ENCODE measurements at places on chromosomes 13 and 19.

GRCh38 chr13:114076329-114077090, 55.9 kb downstream of the RASA3 start:
- DNase-seq, result no peak

DNA sequence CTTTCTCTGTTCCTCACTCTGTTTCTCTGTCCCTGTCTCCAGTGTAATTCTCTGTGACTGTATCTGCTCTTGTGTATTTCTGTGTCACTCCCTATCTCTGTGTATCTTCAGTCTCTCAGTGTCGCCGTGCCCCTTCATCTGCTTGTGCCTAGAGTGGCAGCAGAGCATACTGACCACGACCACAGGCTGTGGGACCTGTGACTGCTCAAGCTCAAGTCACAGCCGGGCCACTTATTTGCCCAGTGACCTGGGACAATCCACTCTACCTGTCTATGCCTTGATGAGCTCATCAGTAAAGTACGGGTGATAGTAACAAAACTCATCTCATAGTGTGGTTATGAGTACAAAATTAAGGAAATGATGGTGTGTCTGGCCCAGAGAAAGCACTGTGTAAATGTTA, 8.7 kb downstream of the TMEM147 start:
- DNase-seq, result no peak

GRCh38 chr13:66835040-66835628, 395.0 kb downstream of the PCDH9 start:
- no peak for DNase-seq

GRCh38 chr19:13023656-13024055, 28.4 kb downstream of the NFIX start:
- no peak for DNase-seq

GRCh38 chr13:50599927-50600326, 243.6 kb downstream of the DLEU7 start:
- DNase-seq, result no peak

GRCh38 chr13:46565808-46566750, 13.1 kb downstream of the LRCH1 start:
- no peak for DNase-seq

DNA sequence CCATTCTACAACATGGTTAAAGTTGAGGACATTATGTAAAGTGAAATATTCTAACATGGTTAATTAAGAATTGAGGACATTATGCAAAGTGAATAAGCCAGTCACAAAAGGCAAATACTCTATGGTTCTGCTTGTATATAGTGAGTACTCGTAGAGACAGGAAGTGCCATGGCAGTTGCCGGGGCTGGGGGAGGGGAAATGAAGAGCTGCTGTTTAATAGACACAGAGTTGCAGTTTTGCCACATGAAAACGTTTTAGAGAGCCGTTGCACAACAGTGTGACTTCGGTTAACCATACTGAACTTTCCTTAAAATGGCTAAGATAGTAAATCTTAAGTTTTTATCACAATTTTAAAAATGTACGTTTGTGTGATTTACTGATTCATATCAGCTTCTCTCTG, 176.9 kb downstream of the SHISA2 start:
- DNase-seq, result no peak

GRCh38 chr19:56316728-56317127, 2.1 kb upstream of the ZSCAN5A start:
- DNase-seq, result no peak

GRCh38 chr19:51375504-51376221, 3.2 kb upstream of the NKG7 start:
- no peak for DNase-seq

GRCh38 chr13:25915840-25916518, 135.8 kb downstream of the SHISA2 start:
- no peak for DNase-seq

DNA sequence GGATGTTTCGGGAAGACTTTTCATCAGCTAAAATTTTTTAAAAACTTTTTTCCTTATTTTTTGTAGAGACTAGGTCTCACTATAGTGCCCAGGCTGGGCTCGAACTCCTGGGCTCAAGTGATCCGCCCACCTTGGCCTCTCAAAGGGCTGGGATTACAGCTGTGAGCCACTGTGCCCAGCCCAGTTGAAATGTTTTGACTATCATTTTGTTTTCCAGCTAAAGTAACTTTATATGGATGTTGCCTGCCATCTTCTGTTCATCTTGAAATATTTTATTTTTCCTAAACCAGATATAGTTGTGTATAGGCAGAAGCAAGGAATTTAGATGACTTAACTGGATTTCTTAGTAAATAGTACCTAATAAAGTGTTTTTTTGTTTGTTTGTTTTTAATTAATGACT, 7.0 kb downstream of the CAB39L start:
- no peak for DNase-seq

DNA sequence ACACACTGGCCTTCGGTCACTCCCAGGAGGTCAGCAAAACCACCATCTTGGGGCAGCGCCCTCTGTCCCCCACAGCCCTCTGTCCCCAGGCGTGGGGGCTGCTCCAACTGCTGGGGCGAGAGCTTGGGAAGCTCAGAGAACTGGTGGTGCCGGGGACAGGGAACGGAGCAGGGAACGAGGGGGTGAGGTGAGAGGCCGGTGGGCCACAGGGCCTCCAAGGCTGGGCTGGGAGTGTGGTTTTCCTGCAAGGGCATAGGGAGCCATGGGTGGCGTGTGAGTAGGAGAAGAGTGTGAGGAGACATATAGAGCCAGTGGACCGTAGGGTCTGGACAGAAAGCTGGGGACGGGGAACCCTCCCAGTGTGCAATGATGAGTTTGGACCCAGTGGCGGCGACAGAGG, 34.1 kb downstream of the F2RL3 start:
- DNase-seq, result no peak

GRCh38 chr19:4295972-4296771, 6.0 kb downstream of the TMIGD2 start:
- no peak for DNase-seq

GRCh38 chr13:98398581-98398980, 178.3 kb downstream of the STK24 start:
- DNase-seq, result no peak

GRCh38 chr19:17598953-17599352, 43.5 kb downstream of the COLGALT1 start:
- no peak for DNase-seq

DNA sequence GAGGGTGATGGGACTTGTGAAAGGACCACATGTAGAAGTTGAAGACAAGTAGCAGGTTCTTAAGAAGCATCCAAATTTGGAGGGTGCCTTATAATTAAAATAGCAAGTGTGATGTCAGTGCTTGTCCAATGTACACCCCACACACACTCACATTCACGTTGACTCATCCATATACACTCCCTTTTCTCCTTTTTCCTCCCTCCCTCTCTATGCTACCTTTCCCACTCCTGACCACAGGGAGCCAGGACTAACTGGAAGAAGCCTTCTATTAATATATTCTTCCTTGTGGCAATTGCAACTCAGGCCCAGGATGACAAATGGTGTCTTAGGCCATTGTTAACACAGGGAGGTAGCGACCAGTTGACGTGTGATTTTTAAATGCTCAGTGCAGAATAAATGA, 16.3 kb upstream of the GPR183 start:
- DNase-seq, result no peak

DNA sequence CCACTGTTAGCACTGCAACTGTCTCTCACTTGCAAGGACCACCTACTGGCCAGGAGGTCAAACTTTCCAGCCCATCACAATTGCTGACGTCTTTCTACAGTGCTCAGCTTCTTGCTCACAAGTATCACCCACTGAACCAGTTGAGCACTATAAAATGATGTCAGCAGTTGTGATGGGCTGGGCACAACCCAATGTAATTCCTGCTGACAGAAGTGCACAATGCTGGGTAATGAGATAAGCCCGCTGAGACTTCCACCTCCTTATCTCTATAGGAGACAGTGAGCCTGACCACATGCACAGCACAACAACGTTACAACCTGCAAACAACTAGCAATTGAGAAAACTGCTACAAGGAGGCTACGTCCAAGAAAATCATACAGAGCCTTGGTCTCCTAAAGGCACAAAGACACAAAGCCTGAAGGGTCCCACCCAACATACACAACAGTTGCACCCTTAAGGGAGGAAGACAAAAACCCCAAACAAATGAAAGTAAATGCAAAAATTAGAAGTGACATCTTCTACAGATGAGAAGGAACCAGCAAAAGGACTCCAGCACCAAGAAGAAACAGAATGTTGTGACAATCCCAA, 273.2 kb downstream of the LIG4 start:
- no peak for DNase-seq

DNA sequence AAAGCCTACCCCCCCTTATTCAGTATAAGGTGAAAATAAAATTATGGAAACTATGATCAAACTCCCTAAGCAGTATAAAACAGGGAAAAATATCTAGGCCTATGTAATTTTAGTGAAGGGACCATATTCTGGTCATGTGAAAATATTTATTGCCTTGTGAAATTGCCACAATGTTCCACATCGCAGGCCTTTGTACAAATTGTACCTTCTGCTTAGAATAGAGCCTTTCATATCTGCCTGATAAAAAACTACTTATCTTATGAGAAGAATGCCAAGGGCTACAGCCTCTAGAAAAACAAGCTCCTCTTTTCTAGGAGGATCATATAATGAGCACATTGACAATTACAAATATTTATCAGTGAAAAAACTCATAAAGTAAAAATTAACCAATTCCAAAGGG, 1280.0 kb downstream of the EFNB2 start:
- no peak for DNase-seq

- DNase-seq, result peak; percentile 76
Observed at GRCh38 chr19:19540715-19541515, 2.9 kb downstream of the CILP2 start.

GRCh38 chr13:35917252-35917941, 213.8 kb downstream of the DCLK1 start:
- DNase-seq, result no peak

GRCh38 chr19:17351815-17352435, 14.6 kb downstream of the GTPBP3 start:
- DNase-seq, result no peak

DNA sequence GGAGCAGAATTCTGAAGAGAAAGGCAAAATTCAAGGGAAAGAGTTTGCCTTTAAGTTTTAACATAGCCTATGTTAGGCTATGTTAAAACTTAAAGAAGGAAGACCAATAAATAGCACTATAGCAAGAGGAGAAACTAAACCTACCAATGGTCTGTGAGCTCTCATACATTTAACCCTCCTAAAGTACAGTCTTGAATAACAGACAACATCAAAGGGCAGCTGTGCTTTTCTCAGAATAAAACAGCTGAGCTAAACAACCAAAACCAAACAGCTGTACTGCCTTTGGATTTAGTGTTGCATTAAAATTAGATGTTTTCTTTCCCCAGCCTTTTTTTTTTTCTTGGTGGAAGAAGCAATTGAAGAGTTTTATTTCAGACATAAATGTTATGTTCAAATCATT, 34.0 kb downstream of the KLF5 start:
- DNase-seq, result no peak

DNA sequence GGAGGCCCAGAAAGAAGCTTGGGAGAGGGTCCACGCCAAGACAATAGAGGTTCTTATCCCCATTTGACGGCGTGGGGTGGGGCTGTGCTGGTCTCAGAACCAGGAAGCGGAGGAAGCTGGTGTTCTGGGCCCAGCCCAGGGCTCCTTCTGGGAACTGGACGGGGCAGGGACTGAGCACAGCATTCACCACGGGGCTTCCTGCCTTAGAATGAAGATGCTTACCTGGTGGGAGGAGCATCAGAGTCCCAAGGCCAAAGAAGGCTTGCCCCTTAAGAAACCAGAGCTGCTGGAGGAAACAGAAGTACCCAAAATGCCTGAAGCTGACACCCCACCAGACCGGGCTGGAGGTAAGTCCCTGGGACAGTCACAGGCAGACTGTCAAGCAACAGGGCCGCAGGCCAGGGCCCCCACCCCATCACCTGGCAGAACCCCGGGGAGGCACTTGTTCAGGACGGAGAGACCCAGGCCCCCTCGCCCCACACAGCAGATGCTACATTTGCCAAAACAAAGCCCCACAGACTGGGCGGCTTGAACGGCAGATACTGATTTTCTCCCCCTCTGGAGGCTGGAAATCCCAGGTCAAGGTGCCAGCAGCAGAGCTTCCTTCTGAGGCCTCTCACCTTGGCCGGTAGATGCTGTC, 17.8 kb upstream of the IGLON5 start:
- DNase-seq, result no peak

DNA sequence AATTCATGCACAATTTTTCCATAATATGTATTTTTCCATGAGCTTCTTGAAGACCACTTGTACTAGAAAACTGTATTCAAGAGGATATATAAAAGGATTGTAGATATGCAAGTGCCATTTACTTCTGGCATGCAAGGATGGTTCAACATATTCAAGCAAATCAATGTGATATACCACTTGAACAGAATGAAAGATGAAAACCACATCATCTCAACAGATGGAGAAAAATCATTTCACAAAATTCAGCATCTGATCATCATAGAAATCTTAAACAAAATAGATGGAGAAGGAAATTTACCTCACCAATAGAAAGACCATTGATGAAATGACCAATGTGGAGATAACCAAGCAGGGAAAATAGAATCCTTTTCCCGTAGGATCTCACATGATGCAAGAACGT, 5.1 kb upstream of the ZNF816 start:
- no peak for DNase-seq

GRCh38 chr19:54287456-54287855, 6.5 kb upstream of the LILRB2 start:
- no peak for DNase-seq

DNA sequence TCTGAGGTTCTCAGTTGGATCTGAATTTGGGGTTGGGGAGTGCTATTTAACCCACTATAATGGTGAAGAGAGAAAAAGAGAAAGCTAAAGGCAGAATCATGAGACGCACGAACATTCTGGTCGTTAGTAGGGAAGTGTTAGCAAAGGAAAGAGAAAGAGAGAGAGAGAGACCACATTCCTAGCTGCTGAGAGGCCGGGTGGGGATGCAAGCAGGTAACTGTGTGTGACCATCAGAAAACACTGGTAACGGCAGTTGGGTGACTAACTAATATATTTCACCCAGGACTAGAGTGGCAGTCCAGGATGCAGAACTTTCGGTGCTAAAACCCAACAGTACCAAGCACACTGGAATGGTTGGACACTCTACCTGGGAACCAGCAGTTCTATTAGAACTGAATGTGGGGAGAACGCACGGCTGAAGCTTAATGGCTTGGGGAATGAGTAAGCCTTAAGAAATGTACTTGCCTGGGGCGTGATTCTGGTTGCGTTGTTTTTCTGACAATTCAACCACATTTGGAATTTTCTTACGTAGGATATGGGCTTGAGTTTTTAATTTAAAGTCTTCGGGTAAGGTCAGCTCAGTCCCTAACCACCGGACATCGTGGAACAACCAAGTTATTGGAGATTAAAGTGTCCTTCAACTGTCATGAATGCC, 130.2 kb downstream of the DNAJC15 start:
- DNase-seq, result no peak

DNA sequence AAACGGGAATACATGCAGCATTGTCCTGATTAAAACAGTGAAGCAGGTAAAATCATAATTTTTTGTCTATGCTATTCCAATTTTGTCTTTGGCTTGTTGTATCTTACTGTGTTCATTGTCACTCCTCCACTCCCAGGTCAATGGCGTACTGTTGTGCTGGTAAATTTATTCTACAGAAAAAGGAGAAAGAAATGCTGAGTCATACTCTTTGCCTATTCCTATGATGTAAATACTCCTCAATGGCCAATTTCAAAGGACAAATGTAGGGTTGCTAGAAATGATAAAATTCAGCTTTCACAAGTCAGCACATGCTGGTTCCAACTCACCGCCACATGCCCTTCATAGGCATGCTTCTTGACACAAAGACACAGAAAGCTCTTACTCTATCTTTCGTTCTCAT, 694.4 kb upstream of the PCDH20 start:
- no peak for DNase-seq

All from GM12892 (cell line).